Vein endothelial cell (primary cell): ENCODE measurements at places on chromosomes 3 and 15. TPM values are rescaled to one million over a fixed set of nuclear protein-coding genes. Genes with fewer than 3 reads are reported as not detected.

SPINK8 gene
- total RNA-seq: not detected in 2 replicates

LYZL4 gene
- not detected in 2 replicates for total RNA-seq

OGG1 gene
- 22.9 and 27.8 TPM in 2 replicates for total RNA-seq

MEIS2 gene
- total RNA-seq: 10.1 and 12.2 TPM in 2 replicates

SST gene
- total RNA-seq: not detected in 2 replicates

CIB1 gene
- total RNA-seq: 28.2 and 31.4 TPM in 2 replicates

UTS2B gene
- total RNA-seq: 0.33 and 0.38 TPM in 2 replicates

CPLX3 gene
- not detected in 2 replicates for total RNA-seq

MESD gene
- 17.0 and 18.5 TPM in 2 replicates for total RNA-seq

SI gene
- not detected in 2 replicates for total RNA-seq
